ENCODE measurements at places on chromosomes 7 and 10. TPM values are rescaled to one million over a fixed set of nuclear protein-coding genes. Genes with fewer than 3 reads are reported as not detected.

CPVL gene
- total RNA-seq = 0.93 TPM

PIP gene
- total RNA-seq = not detected

NKX2-3 gene
- total RNA-seq = not detected

ANXA8L1 gene
- total RNA-seq = not detected

FBXL13 gene
- 0.85 TPM for total RNA-seq

TRPV6 gene
- total RNA-seq = not detected

GARIN1A gene
- total RNA-seq = 0.14 TPM

MBL2 gene
- total RNA-seq = not detected

ABCB4 gene
- total RNA-seq = 0.14 TPM

SFMBT2 gene
- total RNA-seq = 2.2 TPM

COL26A1 gene
- total RNA-seq = not detected

PON1 gene
- total RNA-seq = not detected

CPA2 gene
- not detected for total RNA-seq

TMEM229A gene
- total RNA-seq = not detected

GIMAP8 gene
- total RNA-seq = 157 TPM

MAT1A gene
- not detected for total RNA-seq

KDM7A gene
- 8.9 TPM for total RNA-seq

ANXA8 gene
- total RNA-seq = not detected

AKR1B1 gene
- total RNA-seq = 65.0 TPM

TRPV5 gene
- total RNA-seq = not detected

POP7 gene
- 28.1 TPM for total RNA-seq

ALOX5 gene
- total RNA-seq = 0.34 TPM

CYP3A7 gene
- not detected for total RNA-seq

GPR141 gene
- total RNA-seq = not detected

STEAP2 gene
- 1.7 TPM for total RNA-seq

NUTM2B gene
- total RNA-seq = 0.33 TPM

NRF1 gene
- total RNA-seq = 18.9 TPM

ZNF804B gene
- not detected for total RNA-seq

GATA3 gene
- total RNA-seq = 0.05 TPM

PDE1C gene
- 1.2 TPM for total RNA-seq

TMEM176B gene
- total RNA-seq = not detected

TACC2 gene
- total RNA-seq = 8.2 TPM

KIF11 gene
- total RNA-seq = 8.8 TPM

RADIL gene
- total RNA-seq = 3.9 TPM

ATRNL1 gene
- total RNA-seq = 0.17 TPM
